ENCODE measurements at places on chromosomes 4 and X.

DNA sequence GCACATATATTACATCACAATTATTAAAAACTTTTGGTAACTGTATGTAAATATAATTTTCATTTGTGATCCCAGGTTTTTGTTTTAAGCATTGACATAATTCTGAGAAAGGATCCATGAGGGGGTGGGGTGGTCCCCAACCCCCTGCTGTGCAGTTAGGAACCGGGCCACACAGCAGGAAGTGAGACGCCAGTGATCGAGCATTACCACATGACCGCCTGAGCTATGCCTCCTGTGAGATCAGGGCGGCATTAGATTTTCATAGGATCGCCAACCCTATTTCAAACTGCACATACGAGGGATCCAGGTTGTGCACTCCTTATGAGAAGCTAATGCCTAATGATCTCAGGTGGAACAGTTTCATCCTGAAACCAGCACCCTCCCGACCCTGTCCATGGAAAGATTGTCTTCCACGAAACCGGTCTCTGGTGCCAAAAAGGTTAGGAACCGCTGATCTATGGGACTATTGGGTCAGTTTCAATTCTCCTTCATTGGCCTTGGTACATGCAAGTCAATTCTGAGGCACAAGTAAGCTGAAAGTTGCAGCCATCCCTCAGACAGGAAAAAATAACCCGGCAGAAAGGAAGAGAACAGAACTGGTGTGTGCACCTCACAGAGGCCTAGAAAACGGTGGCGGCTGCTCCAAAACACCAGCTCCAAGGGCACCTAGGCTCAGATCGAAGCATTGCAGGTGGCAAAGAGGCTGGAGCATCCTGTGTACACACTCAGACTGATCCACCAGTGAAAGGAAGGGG is 7.0 kb upstream of the TMSB4X start:
- no peak for DNase-seq

DNA sequence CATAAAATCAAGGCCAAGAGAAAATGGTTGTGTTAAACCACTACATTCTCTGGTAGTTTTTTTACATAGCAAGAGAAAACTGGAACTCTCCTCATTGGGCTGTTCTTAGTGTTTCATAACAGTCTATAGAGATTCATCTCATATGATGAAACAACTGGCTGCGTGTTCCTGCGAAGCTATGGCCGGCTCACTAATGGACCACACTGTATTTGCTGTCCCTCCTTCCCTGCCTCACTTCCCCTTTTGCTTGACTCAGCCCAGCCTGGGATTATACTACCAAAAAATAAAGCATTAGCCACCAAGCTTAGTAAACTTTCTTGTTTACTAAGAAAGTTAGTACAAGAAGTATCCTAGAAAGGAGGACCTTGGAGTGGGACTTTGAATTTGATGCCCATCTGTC is 31.6 kb upstream of the LSM6 start:
- no peak for DNase-seq

DNA sequence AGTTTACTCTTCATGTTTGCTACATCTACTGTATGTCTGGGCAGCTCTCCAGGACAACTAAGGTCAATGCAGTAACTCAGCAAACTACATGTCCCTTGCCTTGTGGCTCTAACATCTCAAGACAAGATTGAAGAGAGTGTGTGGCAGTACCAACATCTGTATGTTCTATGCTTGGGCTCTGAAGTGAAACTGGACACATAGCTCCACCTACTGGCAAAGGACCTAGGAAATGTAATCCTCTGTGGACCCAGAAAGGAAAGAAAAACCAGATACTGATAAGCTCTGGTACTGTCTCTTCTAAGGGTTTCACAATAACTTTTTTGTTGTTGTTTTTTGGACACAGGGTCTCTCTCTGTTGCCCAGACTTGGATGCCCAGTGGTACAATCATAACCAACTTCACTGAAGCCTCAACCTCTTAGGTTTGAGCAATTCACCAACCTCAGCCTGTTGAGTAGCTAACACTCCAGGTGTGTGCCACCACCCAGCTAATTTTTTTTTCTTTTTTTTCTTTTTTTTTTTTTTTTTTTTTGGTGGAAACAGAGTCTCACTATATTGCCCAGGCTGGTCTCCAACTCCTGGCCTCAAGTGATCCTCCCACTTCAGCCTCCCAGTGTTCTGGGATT is 64.1 kb downstream of the QDPR start:
- no peak for DNase-seq

GRCh38 chrX:25178555-25178954 is 162.8 kb upstream of the ARX start:
- no peak for DNase-seq

GRCh38 chr4:141659539-141659938 is 23.2 kb downstream of the IL15 start:
- DNase-seq = no peak

- no peak for DNase-seq
Measured at GRCh38 chr4:113776679-113777078, 15.1 kb upstream of the CAMK2D start.

DNA sequence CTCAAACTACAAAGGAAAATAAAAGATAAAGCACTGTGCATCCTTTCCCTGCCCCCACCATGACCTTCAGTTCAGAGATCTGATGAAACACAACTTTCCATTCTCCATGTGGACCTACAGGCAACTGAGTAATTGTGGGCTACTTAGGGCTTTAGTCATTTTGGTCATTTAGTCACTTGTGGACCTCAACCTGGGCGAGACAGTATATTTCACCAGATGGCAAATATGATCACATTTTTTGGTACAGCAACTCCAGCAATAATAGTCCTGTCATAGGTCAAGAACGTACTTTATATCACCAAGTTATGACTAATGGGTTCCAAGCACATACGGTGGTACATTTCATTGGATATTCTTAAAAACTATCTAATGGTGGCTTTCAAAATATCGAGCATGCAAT is 141.2 kb downstream of the PDGFC start:
- no peak for DNase-seq

GRCh38 chr4:143700416-143701352 is at the start of gene FREM3:
Gene FREM3, minus strand, starts transcription at chr4:143700675. Its CDS starts 0 bp downstream, at chr4:143700675.
- no peak for DNase-seq

- DNase-seq = no peak
Measured at GRCh38 chr4:152462047-152462446, 73.8 kb downstream of the FBXW7 start.

GRCh38 chrX:116436358-116436816 is at the start of gene SLC6A14:
Gene SLC6A14, plus strand, starts transcription at chrX:116436606. Its CDS starts 104 bp downstream, at chrX:116436710.
- no peak for DNase-seq

DNA sequence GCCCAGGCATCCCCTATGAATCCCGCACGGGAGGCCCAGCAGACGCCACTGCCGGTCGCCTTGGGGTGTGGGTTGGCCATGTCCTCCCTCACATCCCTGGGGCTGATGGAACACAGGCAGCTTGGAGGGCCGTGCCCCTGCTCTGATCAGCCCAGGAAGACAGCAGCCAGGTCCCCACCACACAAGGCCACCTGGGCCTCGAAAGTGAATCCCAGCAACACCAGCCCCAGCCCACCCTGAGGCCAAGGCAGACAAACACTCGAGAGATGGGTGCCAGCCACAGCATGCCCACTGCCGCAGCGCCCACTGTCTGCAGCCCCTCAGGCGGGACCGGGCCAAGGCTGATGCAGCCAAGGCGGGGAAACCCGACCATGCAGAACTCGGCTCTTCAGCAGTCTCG is 85.5 kb downstream of the HMX1 start:
- DNase-seq = no peak

DNA sequence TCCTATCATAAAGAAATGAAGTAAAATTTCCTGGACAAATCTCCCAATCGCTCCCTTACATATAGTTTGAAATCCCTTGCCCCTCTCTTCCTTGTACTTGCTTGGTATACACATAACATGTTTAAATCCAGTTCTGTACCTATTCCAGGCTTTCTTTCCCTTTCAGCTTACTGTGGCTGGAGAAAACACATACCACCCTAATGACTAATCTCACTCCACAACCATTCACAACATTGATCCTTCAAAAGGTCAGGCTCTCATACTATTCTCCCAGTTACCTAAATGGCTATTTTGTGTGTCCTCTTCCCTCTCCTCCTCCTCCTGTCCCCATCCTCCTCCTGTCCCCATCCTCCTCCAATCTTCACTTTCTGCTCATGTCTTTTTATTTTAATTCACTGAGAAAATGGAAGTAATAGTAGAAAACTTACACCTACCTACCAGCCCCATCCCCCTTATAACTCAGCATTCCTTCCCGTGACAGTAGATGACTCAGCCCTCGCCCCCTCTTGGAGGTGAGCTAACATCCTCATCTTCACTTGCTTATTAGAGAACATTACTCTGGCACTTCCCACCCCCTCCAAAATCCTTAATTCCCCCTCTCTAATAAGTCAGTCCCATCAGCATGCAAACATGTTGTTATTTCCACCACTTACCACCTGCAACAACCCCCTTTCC is 77.5 kb downstream of the IL15 start:
- no peak for DNase-seq

DNA sequence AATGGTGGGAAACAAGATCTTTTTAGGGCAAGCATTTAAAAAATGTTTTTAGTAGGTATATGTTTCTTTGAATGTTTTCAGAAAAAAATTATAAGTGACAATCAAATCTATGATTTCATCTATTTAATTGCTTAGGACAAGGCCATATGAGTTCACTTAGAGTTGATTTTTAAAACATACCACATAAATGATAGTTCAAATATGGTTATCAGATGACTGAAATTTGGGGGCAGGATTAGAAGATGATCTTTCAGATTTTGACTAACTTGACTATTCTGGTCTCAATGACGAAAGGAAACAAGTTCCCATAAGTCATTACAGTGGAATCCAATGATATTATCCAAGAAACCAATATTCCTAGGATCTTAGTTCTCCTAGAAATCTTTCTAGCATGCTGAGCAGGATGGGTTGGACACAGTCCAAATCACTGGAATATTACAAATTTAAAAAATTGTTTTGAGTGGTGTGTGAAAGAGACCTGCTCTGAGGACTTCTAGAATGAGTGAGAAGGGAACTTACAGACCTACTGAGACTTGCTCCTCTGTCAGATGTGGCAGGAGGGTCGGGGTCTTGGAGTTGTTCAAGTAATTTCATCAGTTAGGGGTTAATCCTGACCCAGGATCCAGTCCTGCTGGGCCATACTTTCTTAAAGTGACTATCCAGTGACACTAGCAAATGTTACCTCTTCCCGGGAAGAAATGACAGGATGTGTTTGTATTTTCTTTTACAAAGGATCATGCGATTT is 20.0 kb downstream of the RHOH start:
- DNase-seq = no peak

DNA sequence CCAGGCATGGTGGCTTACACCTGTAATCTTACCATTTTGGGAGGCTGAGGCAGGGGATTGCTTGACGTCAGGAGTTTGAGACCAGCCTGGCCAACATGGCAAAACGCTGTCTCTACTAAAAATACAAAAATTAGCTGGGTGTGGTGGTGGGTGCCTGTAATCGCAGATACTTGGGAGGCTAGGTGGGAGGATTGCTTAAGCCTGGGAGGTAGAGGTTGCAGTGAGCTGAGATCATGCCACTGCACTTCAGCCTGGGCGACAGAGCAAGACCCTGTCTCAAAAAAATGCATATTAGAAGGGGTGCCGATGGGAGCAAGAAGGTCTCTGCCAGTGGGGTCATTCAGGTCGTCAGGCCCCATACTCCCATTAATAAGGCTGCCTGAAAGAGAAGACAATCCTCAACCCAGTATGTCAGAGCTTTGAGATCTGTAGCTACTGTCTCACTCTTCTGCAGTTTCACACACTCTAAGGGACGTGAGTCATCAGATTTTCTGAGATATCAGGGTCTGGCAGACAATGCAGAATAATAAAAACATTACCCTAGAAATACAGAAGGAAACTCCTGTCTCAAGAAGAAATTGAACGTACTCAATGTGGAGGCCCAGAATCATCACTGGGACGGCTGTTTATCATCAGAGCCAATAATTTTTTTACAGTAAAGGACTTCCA is 176.7 kb upstream of the FAT1 start:
- DNase-seq = no peak

GRCh38 chrX:139831017-139831416 is 101.8 kb downstream of the ATP11C start:
- DNase-seq = no peak

- DNase-seq = no peak
Measured at GRCh38 chr4:78481180-78481579, 70.4 kb upstream of the ANXA3 start.

- no peak for DNase-seq
Measured at GRCh38 chr4:66591968-66592367, 921.7 kb upstream of the EPHA5 start.

- no peak for DNase-seq
Measured at GRCh38 chr4:131584587-131584986, 1564.5 kb upstream of the PCDH10 start.

GRCh38 chr4:185998791-185999190 is 70.2 kb upstream of the TLR3 start:
- DNase-seq = no peak

GRCh38 chr4:77625485-77625884 is 19.9 kb downstream of the CXCL13 start:
- DNase-seq = no peak

GRCh38 chrX:104445591-104445990 is 120.4 kb upstream of the IL1RAPL2 start:
- DNase-seq = no peak

GRCh38 chrX:95721011-95721410 is 963.6 kb upstream of the DIAPH2 start:
- DNase-seq = no peak

DNA sequence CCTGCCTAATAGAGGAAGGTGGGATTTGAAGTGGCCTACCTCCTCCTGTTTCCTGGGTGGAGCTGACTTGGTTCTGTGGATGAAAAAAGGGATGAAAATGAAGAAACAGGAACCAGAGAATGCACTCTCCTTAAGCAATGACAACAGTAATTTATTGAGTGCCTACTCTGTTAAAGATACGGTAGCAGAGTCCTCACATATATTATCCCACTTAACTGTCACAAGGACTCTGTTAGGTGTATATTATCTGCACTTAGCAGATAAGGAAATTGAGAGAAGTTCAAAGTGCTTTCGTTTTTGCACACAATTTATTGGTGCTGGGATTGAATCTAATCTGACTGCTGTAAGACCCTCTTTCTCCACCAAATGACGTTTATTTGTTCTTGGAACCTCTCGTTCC is 301.2 kb downstream of the PACRGL start:
- no peak for DNase-seq

DNA sequence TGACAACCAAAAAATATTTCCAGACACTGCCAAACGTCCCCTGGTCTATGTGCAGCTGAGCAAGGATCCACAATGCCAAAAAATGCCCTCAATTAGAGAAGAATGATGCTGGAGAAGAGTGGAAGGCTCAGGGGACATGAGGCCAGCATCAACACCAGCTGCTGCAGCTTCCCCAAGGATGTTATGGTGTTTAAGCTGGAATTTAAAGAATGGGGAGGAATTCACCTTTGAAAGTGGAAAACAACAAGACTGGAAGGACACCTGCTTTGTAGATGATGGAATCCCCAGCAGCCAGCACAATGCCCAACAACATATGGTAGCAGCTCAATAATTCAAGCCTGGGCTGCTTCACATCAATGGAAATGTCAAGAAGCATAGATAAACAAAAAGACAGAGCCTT is 20.3 kb upstream of the SMPX start:
- no peak for DNase-seq

DNA sequence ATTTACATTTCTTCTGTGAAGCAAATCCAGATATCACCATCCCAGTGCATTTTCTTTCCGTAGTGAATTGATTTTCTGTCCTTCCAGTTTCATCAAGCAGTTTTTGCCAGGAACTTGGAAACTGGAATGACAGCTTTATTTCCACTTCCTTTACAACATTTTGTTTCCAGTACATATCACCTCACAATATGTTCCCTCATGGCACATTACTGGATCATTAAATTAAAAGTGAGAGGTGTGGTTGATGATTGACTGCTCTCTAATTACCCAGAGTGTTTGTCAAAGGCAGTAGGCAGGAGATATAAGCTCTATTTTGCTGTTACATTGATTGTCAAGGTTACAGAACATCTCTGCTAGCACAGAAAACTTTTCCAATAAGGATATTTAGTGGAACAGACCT is 22.3 kb upstream of the ACE2 start:
- no peak for DNase-seq

All from stimulated activated CD4-positive, alpha-beta T cell treated with anti-CD3 and anti-CD28 coated beads, Interleukin-12 subunit alpha, Interleukin-12 subunit beta, amount 100 ng/mL, for 24 hours (primary cell).